Stimulated activated CD4-positive, alpha-beta T cell treated with anti-CD3 and anti-CD28 coated beads, Interleukin-4, amount 100 ng/mL, for 1 hour (primary cell): ENCODE measurements at places on chromosomes 3 and 15.

- peak; percentile 26 for DNase-seq
These were observed 53.0 kb upstream of the GSK3B start for GRCh38 chr3:120147072-120147871.

DNA sequence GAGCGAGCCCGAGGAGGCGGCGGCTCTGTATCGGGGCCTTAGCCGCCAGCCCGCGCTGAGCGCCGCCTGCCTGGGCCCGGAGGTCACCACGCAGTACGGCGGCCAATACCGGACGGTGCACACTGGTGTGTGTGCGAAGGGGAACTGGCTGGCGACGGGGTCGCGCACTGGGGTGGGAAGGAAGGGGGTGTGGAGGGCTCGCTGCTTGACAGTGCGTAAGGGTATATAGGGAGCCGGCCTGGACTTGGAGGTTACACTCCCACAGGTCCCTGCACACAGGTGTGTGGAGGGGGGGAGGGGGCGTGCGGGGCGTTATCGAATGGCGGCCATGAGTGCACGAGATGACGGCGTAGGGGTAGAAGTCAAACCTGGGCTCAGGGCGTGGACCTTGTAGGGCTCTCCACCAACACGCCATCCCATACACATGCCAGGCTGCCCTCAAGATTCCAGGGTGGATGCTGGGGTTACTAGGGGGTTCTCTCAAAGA lies 389 bp downstream of the APEH start:
- DNase-seq = peak; percentile 38

- DNase-seq = no peak
These were observed 597 bp downstream of the AGTR1 start for GRCh38 chr3:148698190-148698810.

- no peak for DNase-seq
These were observed 14.4 kb downstream of the POLR2M start for GRCh38 chr15:57720867-57721266.

DNA sequence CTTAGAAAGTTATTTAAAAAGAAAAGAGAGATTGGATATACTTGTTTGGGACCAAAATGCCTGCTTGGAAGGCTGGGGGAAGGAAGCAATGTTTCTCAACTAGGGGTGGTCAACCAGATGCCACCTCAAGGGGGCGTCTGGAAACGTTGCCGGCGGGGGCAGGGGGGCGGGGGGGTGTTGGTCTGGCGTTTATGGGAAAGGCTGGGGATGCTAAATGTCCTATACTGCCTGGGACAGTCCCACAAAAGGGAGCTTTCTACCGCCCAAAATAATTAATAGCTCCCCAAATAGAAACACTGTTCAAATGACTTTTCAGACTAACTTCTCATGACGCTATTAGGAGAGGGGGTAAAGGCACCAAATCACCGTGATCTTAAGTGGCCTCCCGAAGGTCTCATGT lies 2.2 kb downstream of the POLG start:
- DNase-seq = no peak

GRCh38 chr15:92153620-92154019 lies 240.1 kb upstream of the ST8SIA2 start:
- DNase-seq = no peak

DNA sequence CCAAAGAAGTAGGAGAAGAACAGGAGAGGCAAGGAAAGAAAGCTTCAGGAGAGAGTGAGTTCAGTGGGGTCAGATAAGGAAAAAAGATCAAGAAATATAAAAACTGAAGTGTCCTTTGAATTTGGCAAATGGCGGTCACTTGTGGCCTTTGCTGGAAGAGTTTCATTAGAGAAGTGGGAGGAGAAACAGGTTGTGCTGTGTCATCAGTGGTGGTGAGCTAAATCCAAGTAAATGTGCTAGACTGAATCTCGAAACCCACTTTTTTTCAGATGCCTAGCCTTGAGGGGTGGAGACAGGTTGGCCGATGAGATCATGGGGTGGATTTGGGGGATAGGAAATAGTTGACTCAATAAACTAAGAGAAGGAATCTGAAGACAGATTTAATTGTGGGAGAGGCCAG lies 43.7 kb downstream of the CHRD start:
- no peak for DNase-seq
